CD14-positive monocyte (primary cell): ENCODE measurements at places on chromosomes 7 and 10.

- DNase-seq = no peak
Observed at GRCh38 chr7:95092324-95092723, 184.9 kb downstream of the PPP1R9A start.

- peak; percentile 95 for DNase-seq
Observed at GRCh38 chr7:129122751-129123509, 21.6 kb upstream of the TSPAN33 start.

- peak; percentile 14 for DNase-seq
Observed at GRCh38 chr7:23680414-23681405, 711 bp downstream of the FAM221A start.

GRCh38 chr10:13792006-13792405 is 205.2 kb downstream of the PRPF18 start:
- DNase-seq = no peak

- DNase-seq = no peak
Observed at GRCh38 chr7:26789481-26790184, 74.8 kb downstream of the SKAP2 start.

DNA sequence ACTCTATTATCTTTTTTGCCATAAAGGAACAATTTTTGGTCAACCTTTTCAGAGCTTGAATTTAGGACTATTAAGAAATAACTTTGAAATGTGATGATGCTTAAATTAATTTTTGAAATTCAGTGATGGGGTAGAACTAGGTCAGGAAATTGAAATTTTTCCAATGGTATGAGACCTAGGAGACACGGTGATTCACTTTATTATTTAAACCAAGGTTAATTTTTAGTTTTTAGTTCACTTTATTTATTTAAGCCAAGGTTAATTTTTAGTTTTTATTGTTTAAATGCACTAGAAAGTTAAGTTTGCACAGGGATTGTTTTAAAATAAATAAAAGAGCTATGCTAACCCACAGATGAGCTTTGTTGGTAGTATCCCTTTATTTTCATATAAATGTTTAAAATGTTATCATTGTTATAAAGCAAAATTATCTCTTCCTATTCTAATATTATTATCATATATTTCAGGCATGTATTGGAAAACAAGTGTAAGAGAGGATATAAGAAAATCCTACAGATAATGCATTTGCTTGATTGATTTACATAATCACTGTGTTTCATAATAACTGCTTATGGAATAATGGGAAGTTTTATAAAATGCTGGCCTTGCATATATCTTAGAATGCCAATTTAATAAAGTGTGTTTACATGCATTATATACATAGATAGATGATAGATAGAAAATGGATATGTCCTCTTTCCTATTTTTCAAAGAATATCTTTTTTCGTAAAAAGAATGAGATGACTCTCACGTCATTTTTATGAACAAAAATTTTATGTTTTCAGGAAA is 163.6 kb downstream of the HGF start:
- no peak for DNase-seq

DNA sequence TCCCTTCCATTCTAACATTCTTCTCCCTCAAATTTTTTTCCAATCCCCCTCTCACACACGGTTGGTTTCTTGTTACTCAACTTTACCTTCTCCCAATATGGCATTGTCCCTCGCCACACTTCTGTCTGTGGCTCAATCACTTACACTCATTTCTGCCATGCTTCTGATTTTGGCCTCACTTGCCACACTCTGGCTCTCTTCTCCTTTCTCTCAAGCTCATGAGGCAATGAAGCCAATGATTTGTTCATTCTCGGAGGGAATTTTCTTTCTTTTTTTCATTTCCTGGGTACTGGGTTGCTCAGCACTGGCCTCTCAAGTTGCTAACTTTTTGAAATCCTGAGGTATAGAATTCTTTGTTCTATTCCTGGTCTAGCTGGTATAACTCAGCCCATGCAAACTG is 4.0 kb upstream of the MYOZ1 start:
- peak; percentile 38 for DNase-seq

- no peak for DNase-seq
Observed at GRCh38 chr7:158495216-158495615, 92.4 kb downstream of the PTPRN2 start.

DNA sequence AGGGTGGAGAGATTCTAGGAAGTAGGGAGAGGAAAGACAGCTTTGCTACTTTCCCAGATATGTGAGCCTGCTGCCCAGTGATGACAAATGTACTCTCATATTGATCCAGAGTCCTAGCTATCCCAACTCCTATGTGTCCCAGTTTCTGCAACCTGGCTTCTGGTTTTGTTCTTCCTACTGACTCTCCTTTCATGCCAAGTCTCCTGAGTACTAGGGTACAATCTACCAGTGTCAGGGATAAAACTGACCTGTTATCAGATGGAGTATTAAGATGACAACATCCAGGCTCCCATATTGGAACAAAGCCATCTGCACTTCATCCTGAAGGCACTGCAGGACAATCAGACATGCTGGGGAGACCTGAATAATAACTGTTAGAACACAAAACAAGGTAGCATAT is 233.7 kb upstream of the PHYHIPL start:
- no peak for DNase-seq

DNA sequence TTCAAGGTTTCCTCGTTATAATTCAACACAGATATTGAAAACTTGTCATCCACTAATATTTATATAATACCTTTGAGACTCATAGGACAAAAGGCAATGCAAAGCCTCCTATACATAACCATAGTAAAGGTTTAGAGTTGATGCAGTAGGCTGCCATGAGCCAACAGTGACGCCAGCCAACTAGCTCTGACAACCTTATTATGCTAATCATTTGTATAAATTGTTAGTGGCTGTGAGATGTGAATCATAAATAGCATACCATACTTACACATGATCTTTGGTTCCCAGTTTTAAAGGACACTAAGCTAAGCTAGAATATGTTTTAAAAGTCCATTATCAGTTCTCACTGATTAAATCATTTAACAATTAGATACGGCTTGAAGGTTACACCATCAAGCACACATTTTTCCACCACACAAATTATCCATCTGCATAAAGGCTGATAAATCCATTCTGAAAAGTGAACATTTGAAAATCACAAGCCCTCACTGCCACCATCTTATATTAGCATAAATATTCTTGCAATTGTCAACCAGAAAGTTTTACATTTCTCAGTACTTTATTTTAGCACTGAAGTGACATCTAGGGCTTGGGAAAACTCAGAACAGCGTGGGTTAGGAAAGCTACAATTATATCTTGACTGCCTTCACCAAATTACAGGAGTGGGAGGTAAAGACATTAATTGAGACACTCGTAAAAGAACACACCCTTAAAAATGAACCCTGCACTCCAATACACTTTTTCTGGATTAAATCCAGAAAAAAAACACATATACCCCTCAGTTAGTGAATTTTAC is 30.7 kb downstream of the COA1 start:
- DNase-seq = no peak

DNA sequence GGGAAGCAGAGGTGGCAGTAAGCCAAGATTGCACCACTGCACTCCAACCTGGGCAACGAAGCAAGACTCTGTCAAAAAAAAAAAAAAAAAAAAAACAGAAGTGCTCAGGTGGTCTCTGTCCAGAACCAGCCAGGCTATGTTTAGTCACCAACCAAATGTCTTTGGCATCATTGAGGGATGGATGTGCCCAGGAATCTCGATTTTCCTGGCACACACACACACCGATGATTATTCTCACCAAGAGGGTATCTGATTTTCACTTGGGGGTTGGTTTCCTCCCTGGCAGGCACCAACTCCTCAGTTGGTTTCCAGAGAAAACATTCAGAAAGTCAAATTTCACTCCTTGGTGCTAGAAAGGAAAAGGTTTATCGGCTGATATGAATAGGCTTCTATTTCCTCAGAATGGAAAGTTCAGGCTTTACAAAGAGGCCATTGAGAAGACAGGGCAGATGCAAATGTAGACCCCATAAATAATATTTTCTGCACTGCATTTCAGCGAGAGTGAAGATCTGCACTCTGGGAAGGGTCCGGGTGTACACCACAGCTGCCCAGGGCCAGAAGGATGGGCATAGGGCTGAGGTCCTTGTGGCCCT is 154.8 kb downstream of the TNS3 start:
- DNase-seq = no peak

DNA sequence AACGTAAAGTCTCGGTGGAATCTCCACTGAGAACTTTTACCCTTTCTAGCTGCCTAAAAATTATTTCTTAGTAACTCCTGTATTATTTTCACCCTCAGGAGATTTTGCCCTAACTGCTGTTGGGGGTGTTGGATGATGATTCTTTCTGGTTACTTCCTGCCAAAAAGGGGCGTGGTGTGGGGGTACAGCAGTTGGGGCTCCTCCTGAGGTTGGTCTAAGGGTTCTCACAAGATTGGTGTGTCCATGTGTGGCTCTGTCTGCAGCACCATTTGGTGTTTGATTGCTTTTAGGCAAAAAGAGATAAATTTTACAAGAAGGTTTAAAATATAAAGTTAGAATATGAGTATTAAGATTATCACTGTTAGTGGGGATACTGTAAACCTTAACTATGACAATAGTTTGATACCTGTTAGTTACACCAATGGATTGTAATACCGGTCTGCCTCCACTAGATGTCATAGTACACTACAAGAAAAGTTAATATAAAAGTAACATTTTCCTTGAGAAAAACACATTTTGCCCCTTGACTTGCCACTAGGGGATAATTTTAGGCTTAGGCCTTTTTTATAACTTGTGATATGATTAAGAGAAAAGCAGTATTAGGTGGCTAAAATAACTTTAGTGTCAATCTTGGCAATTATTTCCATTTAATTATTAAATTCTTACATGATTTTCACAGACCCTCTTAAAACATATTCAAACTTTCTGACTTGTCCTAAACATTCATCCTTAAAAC is 928.7 kb downstream of the IPMK start:
- no peak for DNase-seq

DNA sequence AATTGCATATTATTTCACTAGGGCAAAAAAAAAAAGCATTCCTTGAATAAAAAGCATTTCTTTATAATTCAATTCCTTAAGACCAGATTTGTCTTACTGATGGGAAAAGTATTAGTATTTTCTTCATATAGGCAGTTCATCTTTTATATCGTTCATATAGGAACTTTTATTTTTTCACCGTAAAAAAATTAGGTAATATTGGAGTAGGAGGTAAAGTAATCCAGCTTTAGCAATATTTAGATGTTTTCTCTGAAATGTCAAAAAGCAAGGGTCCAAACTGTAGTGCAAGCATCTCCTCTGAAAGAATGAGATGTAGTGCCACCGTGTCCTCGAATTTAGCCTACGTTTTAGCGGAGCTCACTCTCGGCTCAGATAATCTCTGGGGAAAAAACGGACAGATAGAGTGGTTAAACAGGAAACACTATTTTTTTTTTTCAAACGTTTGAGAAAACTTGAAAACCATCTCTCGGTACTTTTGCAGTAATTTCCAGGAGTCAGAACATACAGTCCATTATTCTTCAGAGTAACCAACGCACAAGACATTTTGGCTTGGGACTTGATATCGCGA is 5.5 kb upstream of the SPAG6 start:
- no peak for DNase-seq
